CD4-positive, alpha-beta T cell (primary cell): ENCODE measurements at places on chromosomes 5 and 9.

- DNase-seq, result no peak
Observed at GRCh38 chr9:84271531-84271900, 69.0 kb downstream of the SLC28A3 start.

- no peak for DNase-seq
Observed at GRCh38 chr9:91994422-91994821, 44.4 kb upstream of the ROR2 start.

DNA sequence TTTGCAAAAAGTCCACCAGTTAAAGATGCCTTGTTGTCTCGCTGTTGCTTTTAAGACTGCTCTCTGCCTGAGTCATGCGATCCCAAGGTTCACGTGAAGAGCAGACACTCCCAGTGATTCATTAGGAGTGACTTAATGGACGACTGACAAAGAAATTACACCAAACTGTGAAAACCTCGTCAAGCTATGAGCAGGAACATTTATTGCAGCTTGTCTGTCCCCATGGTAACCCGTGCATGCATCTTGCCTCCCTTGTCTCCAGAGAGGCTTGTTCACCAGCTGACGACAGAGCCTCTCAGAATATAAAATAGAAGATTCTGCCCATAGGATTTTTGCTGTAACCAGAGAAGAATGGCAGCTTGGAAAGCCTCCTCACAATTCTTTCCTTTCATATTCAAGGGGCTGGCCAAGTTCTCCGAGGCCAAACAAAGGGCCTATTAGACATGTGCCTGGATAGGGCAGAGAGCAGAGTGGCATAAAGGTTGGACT lies 352.7 kb downstream of the SPOCK1 start:
- DNase-seq, result no peak

DNA sequence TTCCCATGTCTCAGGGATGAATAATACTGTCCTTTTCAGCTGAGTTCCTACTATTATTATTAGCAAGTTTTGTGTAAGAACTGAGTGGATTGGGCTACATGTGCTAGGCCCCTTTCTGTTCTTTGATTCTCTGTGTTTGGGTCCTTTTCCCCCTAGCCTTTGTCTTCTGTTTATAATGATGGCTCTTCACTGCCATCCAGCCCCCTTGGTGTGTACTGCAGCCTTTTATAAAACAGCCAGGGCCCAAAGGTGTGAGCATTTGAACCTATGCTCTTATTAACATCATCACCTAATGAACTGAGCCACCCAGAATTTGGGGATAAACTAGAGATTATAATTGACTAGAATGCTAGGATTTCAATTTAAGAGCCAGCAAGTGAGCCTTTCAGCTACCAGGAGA lies 52.6 kb downstream of the PLAC8L1 start:
- DNase-seq, result no peak

DNA sequence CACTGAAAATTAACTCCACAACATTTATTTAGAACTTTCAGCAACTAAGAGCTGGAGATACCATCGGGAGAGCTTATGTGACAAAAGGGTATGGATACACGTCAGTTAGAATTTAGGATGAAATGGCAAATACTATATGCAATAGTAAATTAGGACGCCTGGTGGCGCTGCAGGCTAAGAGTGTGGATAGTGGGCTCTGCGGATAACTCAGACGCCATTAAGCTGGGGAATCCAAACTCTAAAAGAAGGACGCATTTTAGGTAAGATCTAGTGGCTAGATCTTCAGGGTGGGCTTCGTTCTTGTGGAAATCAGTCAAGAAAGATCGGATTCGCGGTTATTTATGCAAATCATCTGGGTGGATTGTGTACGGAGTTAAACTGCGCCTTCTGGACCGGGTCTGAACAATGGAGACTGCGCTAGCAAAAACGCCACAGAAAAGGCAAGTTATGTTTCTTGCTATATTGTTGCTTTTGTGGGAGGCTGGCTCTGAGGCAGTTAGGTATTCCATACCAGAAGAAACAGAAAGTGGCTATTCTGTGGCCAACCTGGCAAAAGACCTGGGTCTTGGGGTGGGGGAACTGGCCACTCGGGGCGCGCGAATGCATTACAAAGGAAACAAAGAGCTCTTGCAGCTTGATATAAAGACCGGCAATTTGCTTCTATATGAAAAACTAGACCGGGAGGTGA lies at the start of gene PCDHB5:
Gene PCDHB5, plus strand, starts transcription at position 177 of the 688 bp plus-strand sequence. Its CDS starts 229 bp downstream, at position 406.
- DNase-seq, result no peak

DNA sequence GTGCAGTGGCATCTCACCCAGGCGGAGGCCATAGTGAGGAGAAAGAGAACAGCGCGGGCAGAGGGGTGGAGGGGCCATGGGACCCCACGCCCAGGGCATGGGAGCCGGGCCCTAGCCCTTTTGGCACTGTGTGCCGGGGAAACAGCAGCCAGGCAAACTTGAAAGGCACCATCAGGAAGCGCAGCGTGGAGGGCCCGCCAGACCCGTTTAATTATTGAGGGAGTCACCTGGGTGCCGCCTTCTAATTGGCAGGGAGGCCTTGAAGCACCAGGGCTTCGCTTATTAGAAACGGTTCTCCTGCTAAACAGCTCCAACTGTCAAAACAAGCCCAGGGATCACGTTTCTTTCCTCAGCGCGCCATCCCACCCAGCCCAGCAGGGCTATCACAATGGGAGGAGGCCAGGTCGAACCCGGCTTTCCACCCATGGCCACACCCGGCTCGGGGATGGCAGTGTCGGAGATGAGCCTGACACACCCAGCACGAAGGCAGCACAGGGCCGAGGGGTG lies 104.6 kb upstream of the SARDH start:
- DNase-seq, result no peak

GRCh38 chr5:124056991-124057723 lies 545.2 kb downstream of the CSNK1G3 start:
- no peak for DNase-seq

GRCh38 chr9:90107040-90107725 lies 502.4 kb downstream of the GADD45G start:
- DNase-seq, result no peak

DNA sequence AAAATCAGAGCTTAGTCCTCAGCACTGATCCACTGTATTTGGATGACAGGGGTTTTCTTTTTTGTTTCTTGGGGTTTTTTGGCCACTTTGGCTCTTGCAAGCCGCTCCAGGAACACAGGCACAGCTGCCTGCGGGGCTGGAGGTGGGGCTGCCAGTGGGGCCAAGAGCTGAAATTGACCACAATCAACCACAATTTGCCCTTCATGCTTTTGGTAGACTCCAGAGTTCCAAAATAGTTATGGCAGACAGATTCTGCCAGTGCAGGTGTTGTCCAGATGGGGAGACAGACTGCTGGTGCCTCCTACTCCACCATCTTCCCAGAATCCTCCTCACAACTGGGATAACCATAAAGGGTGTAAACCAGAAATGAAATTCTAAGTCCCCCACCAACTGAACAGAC lies 36.5 kb downstream of the PLEKHG4B start:
- no peak for DNase-seq

DNA sequence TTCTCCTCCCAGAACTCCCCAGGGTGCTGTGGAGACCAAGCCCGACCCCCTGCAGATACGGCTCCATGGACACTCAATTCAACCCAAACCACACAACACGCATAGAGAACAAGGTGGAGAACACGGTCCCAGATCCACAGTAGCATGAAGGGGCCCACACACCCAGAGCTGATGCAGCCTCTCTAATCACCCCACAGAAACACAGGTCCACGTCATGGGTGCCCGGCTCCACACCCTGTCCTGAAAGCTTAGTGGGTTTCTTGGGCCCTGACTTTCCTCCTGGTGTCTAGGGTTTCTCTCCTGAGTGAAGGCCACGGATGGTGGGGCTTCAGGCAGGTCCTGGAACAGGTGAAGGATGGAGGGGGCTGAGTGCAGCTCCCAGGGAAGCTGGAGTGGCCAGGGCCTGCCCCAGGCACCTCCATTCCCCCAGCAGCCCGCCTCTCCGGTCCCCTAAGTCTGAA lies 1.5 kb upstream of the SLC23A1 start:
- DNase-seq, result no peak

DNA sequence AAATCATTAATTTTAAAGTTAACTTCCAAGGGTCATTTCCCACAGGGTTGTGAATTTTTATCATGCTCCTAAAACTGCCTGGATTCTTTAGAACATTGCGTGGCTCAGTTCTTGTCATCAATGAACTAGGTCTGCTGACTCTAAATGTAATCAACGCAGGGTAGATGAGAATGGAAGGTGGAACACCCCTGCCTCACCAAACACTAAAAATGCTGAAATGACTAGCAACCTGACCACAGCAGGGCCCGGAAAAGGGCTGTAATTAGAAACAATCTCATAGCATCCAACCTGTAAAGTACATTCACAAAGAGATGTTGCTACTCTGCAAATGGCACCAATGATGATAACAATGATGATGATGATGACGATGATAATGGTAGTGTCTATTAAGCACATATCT lies 356.9 kb downstream of the DEPDC1B start:
- no peak for DNase-seq

GRCh38 chr9:37707748-37708147 lies 45.9 kb upstream of the TRMT10B start:
- DNase-seq, result no peak

DNA sequence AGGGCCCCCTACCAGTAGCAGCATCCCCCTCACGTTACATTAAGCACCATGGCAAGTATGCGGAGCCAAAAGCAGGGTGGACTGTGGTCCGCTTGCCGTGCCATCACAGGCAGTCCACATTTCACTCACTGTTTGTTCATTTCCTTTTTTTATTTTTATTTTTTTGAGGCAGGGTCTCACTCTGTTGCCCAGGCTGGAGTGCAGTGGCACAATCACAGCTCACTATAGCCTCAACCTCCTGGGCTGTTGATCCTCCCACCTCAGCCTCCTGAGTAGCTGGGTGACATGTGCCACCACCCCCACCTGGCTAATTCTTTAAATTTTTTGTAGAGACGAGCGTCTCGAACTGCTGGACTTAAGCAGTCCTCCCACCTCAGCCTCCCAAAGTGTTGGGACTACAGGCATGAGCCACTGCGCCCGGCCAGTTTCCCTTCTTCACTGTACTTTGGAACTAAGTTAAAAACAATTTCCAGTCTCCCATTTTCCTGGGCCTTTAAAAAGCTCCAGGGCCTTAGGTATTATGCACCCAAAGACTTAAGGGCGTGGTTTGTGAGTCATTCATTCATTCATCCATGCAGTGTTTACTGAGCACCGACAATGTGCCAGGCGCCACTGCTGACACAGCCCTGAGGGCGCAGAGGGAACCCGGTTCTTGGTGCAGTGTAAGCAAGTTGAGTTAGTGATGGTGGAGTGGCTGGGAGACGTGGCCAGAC lies 19.9 kb downstream of the PRRX2 start:
- DNase-seq, result no peak

- no peak for DNase-seq
Observed at GRCh38 chr9:125280945-125281344, 19.3 kb downstream of the GAPVD1 start.

DNA sequence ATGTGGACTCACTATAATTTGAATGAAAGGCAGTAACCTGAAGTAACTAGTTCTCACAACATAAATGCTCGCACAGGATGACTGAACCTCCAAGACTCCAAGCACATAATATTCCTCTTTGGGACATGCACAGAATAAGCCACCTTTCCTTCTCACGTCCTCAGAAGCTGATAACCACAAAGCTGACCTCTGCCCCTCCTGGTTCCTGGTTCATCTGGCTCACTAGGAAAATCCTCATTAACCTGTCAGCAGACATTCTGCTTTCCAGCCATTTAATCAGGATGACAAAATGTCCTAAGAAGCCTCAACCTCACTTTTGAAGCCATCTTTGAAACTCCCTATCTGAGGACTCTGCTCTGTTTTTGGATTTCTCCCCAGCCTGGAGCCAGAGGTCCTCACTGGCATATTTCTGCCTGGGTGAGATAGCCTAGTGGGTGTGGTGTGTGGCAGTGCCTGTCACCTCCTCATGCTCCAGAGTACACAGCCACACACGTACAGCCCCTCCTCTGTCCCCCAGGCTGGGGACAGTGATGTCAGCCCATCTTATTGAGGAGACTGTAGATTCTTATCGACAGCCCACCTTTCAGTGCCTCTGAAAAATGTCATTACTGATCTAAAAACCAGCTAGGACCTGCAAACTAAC lies 10.3 kb downstream of the ANKH start:
- DNase-seq, result no peak

DNA sequence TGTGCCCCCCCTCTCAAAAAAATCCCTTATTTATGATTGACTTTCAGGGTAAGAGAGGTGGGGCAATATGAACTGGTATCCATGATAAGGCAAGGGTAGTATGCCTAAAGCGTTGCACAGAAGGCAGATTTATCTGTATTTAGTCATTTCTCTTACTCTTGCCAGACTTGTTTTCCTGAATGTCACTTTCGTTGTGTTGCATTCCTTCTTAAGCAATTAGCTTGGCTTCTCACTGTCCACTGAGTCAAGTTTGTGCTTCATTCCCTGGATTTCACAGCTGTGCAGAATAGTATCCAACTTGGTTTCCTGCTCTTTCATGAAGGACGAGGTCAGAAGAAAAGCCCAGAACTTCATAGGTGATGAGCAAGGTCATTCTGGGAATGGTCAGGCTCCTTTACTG lies 301.5 kb upstream of the ACTBL2 start:
- DNase-seq, result no peak

DNA sequence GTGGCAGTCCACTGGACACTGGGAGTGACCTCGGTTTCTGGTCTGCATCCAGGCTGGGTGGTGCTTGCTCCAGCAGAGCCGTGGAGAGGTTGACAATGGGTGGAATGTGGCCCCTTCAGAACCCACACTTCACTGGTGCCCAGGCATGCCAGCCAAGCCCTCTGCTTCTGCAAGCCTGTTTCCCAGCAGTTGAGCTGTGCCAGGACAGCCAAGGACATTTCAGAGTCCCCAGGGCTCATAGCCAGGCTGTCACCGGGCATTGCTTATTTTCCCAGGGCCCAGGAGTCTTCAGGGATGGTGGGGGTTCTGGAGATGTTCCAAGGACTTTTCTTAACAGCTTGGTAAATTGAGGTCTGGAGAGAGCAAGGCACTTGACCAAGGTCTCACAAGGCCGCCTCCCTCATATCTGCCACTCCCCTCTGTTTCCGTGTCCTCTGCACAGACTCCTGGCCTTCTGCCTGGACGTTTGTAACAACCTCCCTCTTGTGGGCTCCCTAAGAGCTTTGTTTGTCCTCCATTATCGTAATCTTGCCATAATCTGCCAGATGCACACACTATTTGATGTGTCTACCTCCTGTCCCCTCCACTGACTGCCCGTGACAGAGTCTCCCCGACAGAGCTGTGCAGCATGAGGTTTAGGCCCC lies 3.8 kb upstream of the NDST1 start:
- no peak for DNase-seq

DNA sequence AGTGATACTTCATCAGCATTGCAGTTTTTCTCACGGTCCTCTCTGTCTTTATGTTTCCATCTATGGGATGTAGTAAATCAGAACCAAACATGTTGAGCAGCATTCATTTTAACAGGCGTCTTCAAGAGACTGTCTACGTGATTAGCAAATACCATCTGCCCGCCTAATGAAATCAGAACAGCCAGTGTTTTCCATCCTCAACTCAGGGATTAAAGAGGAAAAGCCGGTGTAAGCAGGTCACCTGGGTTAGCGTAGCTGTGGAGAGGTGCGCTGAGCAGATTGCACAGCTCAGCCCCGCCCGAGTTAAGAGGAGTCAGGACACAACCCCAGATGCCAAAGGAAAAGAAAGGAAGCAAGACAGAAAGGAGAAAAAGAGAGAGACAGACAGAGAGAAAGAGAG lies 54.3 kb upstream of the ANKRD33B start:
- DNase-seq, result no peak
